ENCODE measurements at places on chromosomes 2 and 18.

GRCh38 chr2:128319631-128320191 lies 1.0 kb upstream of the HS6ST1 start:
- peak; percentile 46 for DNase-seq

DNA sequence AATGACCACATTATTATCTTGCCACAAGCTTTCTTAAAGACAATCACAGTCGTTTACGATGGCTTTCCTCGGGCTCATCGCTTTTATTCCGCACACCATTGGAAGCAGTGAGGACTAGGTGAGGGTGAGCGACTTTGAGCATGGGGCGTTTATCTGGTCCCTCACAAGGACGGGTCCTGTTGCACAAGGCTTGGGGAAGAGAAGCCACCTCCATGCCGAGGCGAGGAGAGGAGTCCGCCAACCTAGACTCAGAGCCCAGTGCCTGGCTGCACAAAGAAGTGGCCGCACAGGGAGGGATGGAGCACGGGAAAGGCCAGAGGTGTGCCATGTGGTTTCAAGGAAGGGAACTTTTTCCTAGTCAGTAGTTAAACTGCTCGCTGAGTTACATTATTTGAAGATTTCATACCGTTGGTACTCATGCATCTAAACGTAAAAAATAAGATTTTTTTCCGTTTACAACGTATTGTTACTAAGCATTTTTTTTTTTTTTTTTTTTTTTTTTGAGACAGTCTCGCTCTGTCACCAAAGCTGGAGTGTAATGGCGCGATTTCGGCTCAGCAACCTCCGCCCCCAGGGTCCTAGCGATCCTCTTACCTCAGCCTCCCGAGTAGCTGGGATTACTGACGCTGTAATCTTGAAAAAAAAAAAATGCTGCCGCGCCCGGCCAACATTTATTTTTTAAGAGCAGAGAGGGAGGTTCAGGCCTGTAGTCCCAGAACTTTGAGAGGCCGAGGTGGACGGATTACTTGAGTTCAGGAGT lies 849 bp upstream of the CYP27C1 start:
- DNase-seq = no peak

DNA sequence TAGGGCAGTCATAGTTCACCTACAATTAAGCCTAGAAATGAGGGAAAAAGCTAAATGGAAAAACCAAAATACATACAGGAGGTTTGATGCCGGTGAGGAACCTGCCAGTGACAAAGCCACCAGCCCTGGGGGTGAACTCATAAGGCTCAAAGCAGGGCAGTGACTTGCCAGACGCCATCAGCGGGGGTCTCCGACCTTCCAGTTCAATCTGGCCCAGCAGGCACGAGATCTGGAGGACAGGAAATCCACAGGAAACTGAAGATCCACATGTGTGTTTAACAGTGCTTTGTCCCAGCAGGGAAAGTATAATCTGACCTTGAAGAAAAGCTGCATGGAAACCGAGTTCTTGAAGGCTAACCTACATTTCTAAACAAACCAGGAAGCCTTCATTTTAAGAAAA lies 60.1 kb downstream of the POLR1A start:
- DNase-seq = no peak

DNA sequence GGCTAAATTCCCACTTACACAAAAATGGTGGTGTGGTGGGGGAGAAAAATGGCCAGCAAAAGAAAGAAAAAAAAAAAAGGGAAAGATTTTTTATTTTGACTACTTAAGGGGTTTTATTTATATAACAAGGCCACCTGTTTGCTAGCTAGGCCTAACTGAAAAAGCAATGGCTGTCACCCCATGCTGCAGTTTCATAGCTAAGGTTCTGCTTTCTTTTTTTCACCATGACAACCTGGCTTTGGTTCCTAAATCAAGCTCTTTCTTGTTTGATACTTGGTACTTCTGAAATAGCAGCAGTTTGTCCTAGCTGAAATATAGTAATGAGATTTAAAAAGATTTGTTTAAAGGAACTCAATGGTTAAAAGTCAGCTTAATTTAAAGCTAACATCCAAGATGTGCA lies 433.2 kb upstream of the MEX3C start:
- DNase-seq = no peak

GRCh38 chr18:23701544-23702064 lies 12.4 kb downstream of the LAMA3 start:
- no peak for DNase-seq

GRCh38 chr2:178244777-178245176 lies 50.5 kb downstream of the OSBPL6 start:
- DNase-seq = no peak

DNA sequence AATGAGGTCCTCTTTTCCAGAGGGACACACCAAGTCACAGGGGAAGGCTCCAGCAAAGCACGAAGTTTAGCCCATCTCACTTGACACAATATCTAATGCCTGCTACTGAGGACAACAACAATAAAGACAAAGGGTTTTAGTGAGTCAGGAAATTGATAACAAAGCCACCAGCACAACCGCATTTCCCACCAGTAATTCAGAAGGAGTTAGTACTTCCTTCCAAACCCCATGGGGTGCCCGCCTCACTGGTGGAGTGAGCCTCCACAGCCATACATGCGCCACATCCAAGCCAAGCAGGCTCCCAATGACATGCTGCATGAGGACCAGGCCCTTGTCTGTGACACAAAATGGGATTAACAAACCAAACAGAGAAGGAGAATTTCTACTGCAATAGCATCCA lies 40.1 kb downstream of the MRPL35 start:
- no peak for DNase-seq

GRCh38 chr18:47215554-47216138 lies 35.8 kb downstream of the SKOR2 start:
- no peak for DNase-seq

- no peak for DNase-seq
Measured at GRCh38 chr2:33022395-33022985, 75.7 kb downstream of the LTBP1 start.

GRCh38 chr18:79948719-79949411 lies 2.6 kb downstream of the SLC66A2 start:
- no peak for DNase-seq

GRCh38 chr2:96082211-96083063 lies 33.9 kb downstream of the ADRA2B start:
- no peak for DNase-seq

- peak; percentile 43 for DNase-seq
Measured at GRCh38 chr18:63979409-63979920, 9.6 kb downstream of the SERPINB8 start.

DNA sequence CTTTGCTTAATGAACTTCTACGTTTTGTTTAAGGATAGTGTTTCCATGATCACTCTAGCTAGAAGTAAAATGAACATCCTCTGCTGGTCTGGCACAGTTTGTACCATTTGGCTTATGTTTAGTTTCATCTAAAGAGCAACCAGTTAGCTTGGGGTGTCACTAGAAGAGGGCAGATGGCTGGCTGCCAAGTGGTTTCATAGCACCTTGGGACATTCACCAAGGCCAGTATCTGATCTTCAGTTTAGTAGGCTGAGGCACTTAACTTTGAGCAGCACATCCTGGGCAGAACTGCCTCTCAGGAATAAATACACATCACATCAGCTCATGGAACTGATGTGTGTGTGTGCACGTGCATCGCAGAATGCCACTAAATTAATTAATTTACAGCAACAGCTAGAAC lies 68.4 kb downstream of the NXPH2 start:
- peak; percentile 29 for DNase-seq

DNA sequence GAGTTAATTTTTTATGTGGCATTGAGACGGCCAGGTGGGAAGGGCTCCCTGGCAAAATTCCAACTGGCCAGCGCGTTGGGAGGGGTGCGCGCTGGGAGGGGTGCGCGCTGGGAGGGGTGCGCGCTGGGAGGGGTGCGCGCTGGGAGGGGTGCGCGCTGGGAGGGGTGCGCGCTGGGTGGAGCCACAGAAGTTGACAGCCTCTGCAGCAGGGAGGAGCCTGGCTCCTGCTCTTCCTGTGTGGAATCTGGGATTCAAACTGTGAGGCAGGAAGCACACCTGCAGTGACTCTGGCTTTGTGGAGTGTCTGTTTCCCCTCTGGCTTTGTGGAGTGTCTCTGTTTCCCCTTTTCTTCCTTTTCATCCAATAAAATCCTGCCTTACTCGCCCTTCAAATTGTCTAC lies 147.9 kb upstream of the CBLN2 start:
- DNase-seq = no peak

DNA sequence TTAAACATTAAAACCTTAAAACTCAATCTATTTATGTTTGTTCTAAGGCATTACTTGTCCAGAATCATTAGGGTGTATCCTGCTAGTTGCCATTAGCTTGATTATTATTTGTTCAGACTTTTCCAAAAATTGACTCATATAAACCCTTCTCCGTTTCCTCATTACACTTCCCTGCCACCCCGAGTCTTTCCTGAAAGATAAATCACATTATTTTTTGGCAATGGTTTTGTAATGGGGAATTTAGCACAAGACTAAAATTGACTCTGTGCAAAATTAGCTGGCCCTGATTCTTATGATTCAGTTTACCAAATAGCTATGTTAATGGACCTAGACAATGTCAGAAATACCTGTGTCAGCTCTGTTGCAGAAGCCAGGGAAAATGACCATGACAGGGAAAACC lies 112.2 kb upstream of the NT5C1B start:
- DNase-seq = no peak

DNA sequence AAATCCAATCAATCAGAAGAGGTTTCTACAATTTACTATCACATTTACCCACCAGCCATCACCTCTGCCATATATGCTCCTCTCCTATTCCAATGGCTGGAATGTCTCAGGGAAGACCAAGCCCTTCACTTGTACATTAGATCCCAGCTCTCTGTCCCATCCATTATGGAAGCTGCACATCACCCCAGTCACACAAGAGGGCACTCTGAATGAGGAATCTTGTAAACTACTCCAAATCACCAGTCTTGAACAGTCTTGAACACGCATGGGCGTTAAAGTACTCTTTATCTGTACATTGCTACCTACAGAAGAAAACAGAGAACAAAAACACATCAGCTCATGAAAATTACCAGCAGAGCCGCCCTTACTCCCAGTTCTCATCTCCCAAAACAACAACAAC lies 38.7 kb downstream of the ZC3H8 start:
- no peak for DNase-seq

DNA sequence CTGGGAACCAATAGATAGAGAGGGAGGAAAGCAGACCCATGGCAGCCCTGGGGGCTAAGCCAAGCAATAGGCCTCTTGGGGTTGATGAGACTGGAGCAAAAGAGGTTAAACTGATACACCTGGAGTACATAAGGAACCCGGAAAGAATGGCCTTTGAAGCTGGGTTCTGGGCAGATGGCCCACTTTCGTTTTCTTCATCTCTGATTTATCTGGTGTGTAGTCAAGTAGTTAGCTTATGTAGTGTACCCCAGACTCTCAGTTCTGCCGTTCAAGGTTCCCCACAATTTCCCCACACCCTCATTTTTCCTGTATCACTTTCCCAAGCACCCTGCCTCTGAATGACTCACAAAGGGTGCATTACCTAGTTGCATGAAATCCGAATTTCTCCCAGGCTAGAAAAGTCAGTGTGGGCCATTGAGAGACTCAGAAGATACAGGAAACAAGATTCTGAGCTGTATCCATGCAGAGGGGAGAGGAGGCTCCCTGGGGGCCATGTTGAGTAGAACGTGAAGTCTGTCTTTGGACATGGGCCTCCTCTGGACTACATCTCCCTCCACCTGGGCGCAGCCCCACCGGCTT lies 235.0 kb downstream of the LOXHD1 start:
- no peak for DNase-seq

DNA sequence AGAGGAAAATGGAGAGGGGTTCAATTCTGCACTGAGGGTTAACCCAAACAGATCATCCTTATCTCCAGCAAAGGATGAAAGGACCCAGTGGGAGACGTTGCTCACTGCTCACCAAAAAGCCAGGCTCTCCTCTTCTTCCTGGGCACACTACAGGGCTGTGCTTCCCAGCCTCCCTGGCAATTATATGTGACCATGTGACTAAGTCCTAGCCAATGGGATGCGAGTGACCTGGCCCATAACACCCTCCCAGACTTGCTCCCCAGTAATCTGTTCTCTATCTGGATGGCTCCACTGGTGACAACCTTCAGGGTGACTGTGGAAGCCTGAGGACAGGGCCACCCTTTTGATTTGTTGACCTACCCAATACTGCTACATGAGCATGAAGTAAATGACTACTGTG lies 10.9 kb upstream of the PRKCE start:
- no peak for DNase-seq

GRCh38 chr2:159251296-159252173 lies 35.0 kb downstream of the WDSUB1 start:
- DNase-seq = no peak

DNA sequence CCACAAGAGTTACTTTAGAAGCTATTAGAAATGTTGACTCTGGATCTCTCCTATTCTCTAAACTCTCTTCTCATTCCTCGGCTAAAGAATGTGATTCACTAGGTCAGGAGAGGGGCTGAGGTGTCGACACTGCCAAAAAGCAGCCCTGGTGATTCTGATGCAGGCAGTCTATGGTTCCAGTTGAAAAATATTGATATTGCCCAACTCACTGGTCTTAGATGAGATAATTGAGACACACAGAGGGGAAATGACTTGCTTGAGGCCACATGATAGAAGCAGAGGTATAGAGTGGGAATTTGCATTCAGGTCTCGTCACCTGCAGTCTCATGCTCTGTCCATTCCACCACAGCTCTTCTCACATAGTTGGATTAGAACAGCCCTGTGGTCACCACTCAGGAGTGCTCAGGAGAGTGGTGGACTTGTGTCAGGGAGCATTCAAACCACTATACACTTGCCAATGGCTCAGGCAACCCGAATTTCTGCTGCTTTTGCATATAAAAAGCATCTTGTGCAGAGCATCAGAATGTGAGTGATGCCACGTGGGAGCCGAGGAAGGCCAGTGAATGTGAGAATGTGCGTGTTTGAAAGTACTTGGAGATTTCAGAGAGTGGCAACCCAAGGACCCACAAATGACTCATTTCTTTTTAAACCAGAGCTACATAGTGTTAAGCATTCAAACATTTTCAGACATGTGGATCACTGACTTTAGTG lies 65.1 kb upstream of the CTLA4 start:
- no peak for DNase-seq

GRCh38 chr2:209519906-209520305 lies 96.1 kb downstream of the MAP2 start:
- DNase-seq = no peak

DNA sequence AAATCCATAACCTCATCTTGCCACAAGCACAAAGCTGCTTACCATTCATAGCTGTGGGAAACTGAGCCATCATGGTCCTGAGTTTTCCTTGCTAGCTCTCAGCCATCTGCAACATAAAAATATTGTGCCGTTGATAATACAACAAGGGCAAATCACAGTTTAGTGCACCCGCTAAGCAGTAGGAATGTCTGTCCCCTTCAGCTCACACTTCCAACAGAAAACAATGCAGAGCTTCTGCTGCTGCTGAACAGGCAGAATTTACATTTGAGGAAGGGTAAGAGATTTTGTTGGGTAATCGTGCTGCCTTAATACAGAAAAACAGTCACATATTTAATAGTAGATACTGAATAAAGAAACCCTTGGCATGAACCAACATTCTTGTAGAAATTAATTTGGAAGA lies 32.3 kb downstream of the ITSN2 start:
- DNase-seq = no peak

- no peak for DNase-seq
Measured at GRCh38 chr2:48508461-48509124, 21.4 kb upstream of the STON1 start.

GRCh38 chr2:3756306-3756705 lies 52.9 kb downstream of the DCDC2C start:
- DNase-seq = no peak

- DNase-seq = peak; percentile 93
Measured at GRCh38 chr2:28390746-28391563, 1.7 kb upstream of the FOSL2 start.

GRCh38 chr18:2573408-2573807 lies 2.1 kb downstream of the NDC80 start:
- no peak for DNase-seq

All from heart left ventricle (tissue), 16 donors.